ENCODE measurements at places on chromosomes 2 and 18.

DNA sequence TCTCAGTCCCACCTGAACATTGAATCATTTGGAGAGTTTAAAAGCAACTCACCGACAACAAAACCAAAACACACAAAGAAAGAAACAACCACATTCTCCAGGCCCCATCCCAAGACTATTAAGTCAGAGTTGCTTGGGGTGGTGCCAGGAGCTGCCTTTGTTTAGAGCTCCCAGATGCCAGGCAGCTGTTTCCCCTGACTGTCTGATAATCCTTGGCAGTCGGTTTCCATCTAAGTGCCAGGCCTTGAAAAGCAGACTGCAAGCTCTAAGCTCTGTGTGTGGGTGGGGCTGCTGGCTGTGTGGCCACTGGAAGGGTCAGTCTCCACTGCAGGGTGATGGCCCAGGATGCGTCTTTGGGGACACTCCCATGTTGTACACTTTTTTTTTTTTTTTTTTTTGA lies 255.3 kb upstream of the AGAP1 start:
- peak; percentile 61 for DNase-seq

- no peak for DNase-seq
Observed at GRCh38 chr2:237152361-237152760, 66.7 kb downstream of the COPS8 start.

GRCh38 chr2:3747032-3747654 lies 43.8 kb downstream of the DCDC2C start:
- no peak for DNase-seq

GRCh38 chr18:31255953-31256352 lies 62.0 kb upstream of the DSG1 start:
- DNase-seq = no peak

- DNase-seq = no peak
Observed at GRCh38 chr2:232981356-232981755, 31.7 kb downstream of the NGEF start.

DNA sequence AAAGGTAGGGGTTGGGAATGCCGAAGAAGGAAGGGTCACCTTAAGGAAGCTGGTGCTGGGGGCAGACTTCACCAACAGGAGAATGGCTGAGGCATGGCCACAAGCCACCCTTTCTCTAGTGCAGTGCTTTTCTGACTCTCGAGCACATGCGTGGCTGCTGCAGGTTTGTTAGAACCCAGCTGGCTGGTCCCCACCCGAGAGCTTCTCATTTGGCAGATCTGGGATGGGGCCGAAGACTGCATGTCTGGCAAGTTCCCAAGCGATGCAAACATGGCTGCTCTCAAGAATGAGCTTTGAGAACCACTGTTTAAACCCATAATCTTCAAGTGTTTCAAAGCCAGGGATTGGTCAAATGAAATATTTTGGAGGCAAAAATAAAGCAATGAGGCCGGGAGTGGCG lies 63.2 kb downstream of the LONRF2 start:
- no peak for DNase-seq

- no peak for DNase-seq
Observed at GRCh38 chr2:26492749-26493515, 15.0 kb upstream of the OTOF start.

GRCh38 chr2:53784436-53784835 lies 2.3 kb downstream of the ASB3 start:
- DNase-seq = no peak
